ENCODE measurements at places on chromosomes 12 and 14.

DNA sequence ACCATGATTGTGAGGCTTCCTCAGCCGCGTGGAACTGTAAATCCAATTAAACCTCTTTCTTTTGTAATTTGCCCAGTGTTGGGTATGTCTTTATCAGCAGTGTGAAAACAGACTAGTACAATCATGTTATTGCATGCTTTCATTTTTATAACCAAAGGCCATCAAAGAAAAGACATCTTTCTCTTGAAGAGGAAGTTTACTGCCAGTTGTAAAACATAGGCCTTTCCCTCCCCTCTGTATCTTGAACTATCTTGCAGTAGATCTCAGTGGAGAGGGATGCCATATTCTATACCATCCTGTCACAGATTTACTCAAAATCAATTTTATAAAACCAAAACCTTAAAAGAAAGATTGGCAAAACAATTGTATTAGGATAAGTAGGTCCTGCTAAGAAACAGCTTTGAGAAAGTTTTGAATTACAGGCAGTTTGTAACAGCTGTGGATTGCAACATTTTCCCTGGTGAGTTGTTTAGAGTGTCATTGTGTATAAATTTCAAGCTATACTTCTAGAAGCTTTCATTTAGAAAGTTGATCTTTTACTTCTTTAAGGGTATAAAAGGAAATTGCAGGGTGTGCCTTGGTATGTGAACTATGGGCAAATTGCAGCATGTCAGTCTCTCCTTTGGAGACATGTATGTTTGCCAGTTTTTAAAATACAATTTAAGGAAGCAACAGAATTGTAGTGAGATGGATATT, 128.0 kb downstream of the ATP23 start:
- no peak for DNase-seq

DNA sequence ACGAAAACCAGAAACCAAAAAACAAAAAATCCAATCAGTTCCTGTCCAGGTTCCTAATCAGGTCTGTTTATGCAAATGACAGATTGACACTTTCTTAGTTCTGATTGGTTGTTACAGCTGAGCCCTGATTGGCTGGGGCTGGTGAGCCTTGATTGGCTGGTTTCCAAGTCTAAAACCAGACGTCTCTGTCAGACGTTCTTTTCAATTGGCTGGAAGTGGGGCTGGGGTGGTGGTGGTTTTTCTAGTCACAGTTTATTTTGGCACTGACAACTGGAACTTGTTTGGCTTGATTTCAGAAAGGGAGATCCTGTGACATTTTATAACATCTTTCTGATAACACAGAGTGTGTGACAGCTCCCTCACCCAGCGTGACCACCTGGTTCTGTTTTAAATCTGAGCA, 36.1 kb upstream of the PRICKLE1 start:
- DNase-seq: no peak

GRCh38 chr12:43858096-43858495, 22.2 kb downstream of the TMEM117 start:
- DNase-seq: no peak

- peak; percentile 25 for DNase-seq
These were observed 36.2 kb downstream of the SYNE3 start for GRCh38 chr14:95480109-95480886.

- DNase-seq: no peak
These were observed 110.1 kb upstream of the FAR2 start for GRCh38 chr12:29039013-29039412.

- no peak for DNase-seq
These were observed 78.6 kb downstream of the LRRC9 start for GRCh38 chr14:59998564-59998963.

GRCh38 chr14:61202124-61202523, 79.0 kb downstream of the TMEM30B start:
- no peak for DNase-seq

DNA sequence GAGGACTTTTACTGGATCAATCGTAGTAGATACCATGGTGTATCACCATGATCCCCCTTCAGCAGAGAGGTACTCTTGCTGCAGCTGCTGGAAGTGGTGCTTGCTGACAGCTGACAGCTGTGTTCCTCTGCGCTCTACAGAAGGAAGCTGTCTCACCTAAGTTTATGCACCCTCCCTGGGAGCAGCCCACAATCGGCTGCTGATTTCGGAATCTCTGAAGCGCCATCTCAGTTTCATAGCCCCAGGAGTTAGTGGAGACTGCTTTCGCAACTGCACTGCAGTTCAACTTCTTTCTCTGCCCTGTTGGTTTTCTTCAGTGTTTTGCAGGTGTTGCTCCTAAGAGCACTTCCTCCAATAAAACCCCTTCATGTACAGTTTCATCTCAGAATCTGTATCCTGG, 237.9 kb downstream of the PAWR start:
- DNase-seq: no peak

GRCh38 chr14:56581041-56581727, 1.6 kb downstream of the TMEM260 start:
- DNase-seq: no peak

- no peak for DNase-seq
These were observed 32.2 kb downstream of the PDE6H start for GRCh38 chr12:15005064-15005463.

GRCh38 chr12:67315661-67316060, 46.5 kb downstream of the CAND1 start:
- DNase-seq: no peak

DNA sequence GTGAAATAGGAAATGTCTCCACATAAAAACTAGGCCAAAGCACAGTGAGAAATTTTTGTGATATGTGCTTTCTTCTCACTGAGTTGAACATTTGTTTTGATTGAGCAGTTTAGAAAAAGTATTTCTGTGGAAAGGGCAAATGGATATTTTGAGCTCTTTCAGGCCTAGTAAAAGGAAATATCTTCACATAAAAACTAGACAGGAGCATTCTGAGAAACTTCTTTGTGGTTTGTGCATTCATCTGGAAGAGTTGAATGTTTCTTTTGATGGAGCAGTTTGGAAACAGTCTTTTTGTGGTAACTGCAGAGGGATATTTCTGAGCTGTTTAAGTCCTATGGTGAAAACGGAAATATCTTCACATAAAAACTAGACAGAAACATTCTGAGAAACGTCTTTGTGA, 582.7 kb upstream of the ALG10B start:
- DNase-seq: no peak

GRCh38 chr12:124617615-124618014, 50.2 kb upstream of the NCOR2 start:
- DNase-seq: no peak

GRCh38 chr12:81530352-81530751, 228.8 kb downstream of the PPFIA2 start:
- DNase-seq: no peak

DNA sequence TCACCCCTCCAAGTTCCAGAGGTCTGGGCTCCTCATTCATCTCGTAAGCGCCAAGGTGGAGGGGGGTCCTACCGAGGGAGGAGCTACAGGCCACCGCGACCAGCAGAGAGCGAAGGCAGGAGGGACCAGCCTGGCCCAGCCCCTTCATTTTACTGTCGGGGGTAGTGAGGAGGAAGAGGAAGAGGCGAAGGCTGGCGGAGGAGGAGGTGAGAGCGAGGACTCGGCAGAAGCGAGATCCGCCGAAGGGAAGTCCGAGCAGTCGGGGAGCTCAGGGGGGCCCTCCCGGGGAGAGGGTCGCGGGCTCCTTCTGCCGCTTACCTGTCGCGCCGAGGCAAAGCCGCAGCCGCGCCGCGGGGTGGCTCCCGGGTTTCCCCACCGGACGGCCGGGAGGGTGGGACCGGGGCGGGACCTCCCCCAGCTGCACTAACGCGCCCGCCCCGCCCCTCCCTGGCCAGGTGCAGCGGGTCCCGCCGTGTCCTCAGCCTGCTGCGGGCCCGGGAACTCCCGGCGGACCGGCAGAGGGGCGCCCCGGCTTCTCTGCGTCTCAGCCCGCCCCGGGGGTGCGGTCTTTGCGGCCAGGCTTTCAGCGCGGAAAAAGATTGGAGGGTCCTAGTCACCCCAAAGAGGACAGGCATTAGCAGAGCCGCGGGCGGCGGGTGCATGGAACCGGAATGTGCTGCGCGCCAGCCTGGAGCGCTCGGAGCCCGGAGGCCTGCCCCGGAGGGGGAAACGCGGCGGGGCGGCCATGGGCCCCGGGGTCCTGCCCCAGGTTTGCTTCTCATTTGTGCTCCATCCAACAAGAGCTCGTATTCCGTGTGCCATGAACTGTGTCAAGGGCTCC, at the start of gene GALNT6:
TSS of gene GALNT6 (minus strand) at position 124 of the 841 bp plus-strand sequence. CDS start 11,625 bp downstream, outside the sequence.
- peak; percentile 62 for DNase-seq

- DNase-seq: no peak
These were observed 42.6 kb downstream of the LTBP2 start for GRCh38 chr14:74569387-74569786.

DNA sequence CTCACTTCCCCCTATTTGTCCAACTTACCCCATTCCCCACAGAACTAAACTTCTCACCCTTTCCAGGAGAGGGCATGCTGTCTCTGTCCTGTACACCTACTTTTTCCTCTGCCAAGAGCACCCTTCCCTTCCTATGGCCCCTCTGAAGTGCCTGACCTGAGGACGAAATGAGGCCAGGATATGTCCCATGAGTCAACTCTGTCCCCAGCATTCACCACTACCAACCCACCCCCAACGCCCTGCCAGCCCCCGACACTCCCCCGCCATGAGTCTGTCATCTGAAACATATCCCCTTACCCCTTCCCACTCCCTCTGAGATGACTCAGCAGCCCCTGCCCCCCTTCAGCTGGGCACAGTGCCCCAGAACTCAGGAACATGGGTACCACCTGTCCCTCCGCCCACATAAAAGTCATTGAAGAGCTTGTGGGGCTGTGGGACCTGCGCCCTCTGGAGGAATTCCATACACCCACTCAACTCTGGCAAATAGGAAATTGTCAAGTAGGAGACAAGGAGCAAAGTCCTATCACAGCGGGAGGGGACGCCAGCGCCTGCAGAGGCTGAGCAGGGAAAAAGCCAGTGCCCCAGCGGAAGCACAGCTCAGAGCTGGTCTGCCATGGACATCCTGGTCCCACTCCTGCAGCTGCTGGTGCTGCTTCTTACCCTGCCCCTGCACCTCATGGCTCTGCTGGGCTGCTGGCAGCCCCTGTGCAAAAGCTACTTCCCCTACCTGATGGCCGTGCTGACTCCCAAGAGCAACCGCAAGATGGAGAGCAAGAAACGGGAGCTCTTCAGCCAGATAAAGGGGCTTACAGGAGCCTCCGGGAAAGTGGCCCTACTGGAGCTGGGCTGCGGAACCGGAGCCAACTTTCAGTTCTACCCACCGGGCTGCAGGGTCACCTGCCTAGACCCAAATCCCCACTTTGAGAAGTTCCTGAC, 26.3 kb downstream of the ITGA7 start:
- no peak for DNase-seq

- DNase-seq: no peak
These were observed 31.4 kb downstream of the P2RX4 start for GRCh38 chr12:121241156-121241970.

DNA sequence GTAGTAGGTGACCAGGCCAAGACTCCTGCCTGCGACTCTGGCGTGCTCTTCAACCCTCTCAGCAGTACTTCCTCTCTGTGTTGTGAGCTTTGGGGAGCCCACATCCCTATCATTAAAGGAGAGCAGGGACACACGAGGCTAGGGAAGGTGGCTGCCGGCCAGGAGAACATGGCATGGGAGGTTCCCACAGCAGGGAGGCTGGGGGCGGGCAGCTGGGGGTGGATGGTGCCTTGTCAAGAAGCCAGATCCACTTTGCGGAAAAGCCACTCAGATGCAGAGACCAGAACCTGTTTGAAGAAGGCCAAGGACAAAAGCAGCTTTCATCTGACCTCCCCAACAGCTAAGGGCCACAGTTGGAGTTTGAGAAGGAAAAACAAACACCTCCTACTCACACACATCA, 198.6 kb downstream of the BCL11B start:
- DNase-seq: no peak

DNA sequence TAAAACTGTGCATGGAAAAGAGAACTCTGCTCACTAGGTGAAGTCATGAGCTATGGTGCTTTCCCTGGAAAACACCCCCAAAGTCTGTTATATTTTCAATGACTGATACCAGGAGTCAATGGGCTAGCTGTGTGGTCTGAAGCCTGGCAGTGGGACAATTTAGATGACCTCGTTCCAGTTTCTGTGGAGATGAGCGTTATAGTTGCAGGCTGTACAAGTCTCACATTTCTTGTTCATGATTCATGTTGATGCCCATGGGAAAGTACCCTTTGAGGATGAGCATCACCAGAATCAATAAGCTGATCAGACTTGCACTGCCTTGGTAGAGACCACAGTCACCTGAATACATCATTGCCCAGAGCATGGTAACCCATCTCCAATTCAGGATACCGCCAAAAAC, 70.7 kb downstream of the NOVA1 start:
- no peak for DNase-seq

DNA sequence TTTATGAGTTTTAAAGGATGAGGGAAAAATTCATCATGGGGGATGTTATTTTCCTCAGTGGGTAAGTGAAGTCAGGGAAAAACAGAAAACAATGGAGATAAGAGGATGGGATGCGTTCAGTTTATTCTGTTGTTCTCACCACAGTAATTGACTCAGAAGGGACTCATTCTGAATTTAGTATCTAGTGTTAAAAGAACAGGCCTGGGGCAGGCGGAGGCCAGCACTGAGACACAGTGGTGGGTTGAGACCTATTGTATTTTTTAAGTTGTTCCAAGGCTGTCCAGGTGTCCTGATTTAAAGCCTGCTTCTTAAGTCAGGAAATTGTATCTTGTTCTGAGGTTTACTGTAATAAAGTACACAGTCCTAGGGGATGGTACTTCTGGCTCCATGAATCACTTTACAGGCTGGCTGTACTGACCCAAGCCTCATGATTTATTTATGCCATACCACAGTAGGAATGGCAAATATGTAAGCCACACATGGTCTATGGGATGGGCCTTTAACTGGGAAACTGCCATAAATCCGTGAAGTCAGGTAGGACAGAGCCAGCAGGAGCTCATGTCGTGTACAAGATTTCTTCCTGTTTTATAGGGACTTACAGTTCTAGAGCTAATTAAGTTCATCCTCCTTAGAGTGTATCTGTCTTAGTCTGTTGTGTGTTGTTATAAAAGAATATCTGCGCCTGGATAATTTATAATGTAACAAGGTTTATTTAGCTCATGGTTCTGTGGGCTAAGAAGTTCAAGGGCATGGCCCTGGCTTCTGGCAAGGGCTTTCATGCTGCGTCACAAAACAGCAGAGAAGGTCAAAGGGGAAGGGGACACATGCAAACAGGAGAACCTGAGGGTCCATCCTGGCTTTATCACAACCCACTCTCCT, 244.1 kb downstream of the FBXL14 start:
- DNase-seq: no peak

GRCh38 chr12:129607301-129607700, 296.5 kb downstream of the TMEM132D start:
- DNase-seq: no peak

DNA sequence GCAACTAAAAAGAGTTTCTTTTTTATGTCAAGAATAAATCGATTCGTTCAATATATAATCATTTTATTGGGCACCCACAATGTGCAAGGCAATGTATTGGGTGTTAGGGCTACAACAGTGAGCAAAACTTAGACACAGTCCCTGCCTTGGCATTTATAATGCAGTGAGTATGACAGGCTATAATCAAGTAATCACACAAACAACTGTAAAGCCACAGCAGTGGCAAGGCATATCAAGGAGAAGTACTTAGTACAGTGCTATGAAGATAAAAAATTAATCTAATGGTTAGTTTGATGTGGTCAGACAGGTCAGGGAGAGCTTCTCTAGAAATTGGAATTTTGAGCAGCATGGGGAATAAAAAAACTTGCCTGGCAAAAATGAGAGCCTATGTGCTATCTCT, 39.5 kb upstream of the OTOGL start:
- no peak for DNase-seq

Data from stimulated activated CD8-positive, alpha-beta memory T cell treated with anti-CD3 and anti-CD28 coated beads, Interleukin-15, amount 100 ng/mL, for 48 hours (primary cell).